ENCODE measurements at places on chromosomes 4 and X. TPM values are rescaled to one million over a fixed set of nuclear protein-coding genes. Genes with fewer than 3 reads are reported as not detected.
A peak's percentile ranks its signal among the peaks of the same experiment; 100 is the strongest.

DNA sequence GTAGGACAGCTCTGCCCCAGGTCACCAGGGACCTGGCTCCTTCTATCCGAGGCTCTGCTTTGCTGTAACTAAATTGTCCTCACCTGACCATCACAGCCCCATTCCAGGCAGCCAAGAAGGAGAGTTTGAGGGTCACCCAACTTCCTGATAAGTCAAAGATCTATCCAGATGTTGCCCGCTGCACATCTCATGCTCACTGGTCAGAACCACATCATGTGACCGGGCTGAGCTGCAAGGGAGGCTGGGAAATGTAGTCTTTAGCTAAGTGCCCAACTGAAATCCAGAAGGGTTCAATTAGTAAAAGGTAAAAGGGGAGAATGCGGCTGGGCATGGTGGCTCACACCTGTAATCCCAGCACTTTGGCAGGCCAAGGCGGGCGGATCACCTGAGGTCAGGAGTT lies 18.4 kb downstream of the HMX1 start:
- H3K4me1 ChIP-seq = no peaks in the 10 kb centered on the region
- DNase-seq = no peak
- H3K4me3 ChIP-seq = no peak overlapping the region
- H3K27ac ChIP-seq = no peak overlapping the region
- H3K27me3 ChIP-seq = peaks cover 3% of the 10 kb centered on the region
- no peaks in the 10 kb centered on the region for H3K36me3 ChIP-seq

DNA sequence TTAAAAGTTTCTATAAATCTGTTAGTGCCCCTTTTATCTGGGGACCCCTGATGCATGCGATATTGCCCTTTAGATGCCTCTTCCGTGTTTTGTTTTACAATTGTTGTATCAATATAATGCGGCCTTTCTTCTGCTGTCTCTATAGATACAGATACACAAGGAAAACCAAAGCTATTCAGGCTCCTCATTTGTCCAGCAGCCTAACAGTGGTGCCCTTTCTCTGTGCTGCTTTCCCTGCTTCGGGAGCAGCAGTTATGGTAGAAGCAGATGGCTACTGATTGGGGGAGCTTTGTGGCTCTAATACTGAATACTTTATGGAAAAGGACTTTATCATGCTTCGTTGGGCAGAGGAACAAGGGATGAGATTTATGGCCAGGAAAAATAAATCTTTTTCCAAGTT lies 10.6 kb upstream of the PRDM8 start:
- no peak for DNase-seq
- peaks cover 4% of the 10 kb centered on the region for H3K4me1 ChIP-seq
- H3K27ac ChIP-seq = no peak overlapping the region
- no peak overlapping the region for H3K4me3 ChIP-seq

GRCh38 chr4:11894221-11894620 lies 465.5 kb upstream of the HS3ST1 start:
- DNase-seq = no peak
- H3K27me3 ChIP-seq = no peaks in the 10 kb centered on the region
- H3K27ac ChIP-seq = no peak overlapping the region

GRCh38 chr4:107216379-107216778 lies 180.3 kb upstream of the DKK2 start:
- DNase-seq = no peak
- H3K27me3 ChIP-seq = no peaks in the 10 kb centered on the region
- no peaks in the 10 kb centered on the region for H3K4me1 ChIP-seq
- H3K4me3 ChIP-seq = no peak overlapping the region
- no peaks in the 10 kb centered on the region for H3K36me3 ChIP-seq
- no peak overlapping the region for H3K27ac ChIP-seq

DNA sequence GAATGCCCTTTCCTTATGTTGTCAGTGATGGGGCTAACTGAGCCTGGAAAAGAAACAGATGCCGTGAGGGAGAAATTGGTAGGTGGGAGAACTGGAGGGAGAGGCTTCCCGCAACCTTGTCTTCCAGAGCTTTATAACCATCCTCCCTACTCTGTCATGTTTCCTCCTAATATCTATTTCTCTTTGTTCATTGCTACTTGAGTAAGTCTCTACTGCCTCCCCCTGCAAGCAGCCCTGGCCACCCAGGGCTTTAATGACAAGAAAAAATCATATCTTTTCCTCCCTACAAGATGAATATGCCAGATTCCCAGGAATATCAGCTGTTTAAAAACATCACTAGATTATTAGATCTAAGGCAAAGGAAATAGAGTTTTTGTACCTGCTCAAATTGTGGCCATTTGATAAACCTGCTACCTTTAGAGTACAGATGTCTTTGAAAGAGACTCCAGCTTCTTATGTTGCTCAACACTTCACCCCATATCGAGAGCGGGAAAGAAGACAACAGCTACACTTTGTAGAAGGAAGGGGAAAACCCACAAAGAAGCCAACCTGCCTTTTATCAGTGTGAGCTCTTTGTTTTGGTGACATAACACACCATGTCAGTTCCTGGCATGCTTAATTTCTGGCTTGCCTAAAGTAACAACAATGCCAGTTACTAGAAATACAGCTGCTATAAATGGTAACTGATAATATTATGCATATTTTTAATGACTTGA lies 186.6 kb upstream of the LEF1 start:
- no peaks in the 10 kb centered on the region for H3K27me3 ChIP-seq
- no peaks in the 10 kb centered on the region for H3K4me1 ChIP-seq
- H3K4me3 ChIP-seq = no peak overlapping the region
- DNase-seq = no peak

GRCh38 chrX:150329282-150329681 lies 33.8 kb upstream of the MAMLD1 start:
- no peak for DNase-seq
- no peaks in the 10 kb centered on the region for H3K4me1 ChIP-seq
- H3K4me3 ChIP-seq = no peak overlapping the region
- no peaks in the 10 kb centered on the region for H3K36me3 ChIP-seq
- no peaks in the 10 kb centered on the region for H3K27me3 ChIP-seq

GRCh38 chr4:152325831-152326230 lies 210.1 kb downstream of the FBXW7 start:
- no peak for DNase-seq
- H3K4me3 ChIP-seq = no peak overlapping the region
- H3K4me1 ChIP-seq = no peaks in the 10 kb centered on the region

- no peak overlapping the region for H3K4me3 ChIP-seq
- H3K36me3 ChIP-seq = no peaks in the 10 kb centered on the region
- no peaks in the 10 kb centered on the region for H3K4me1 ChIP-seq
- H3K27me3 ChIP-seq = no peaks in the 10 kb centered on the region
- no peak overlapping the region for H3K27ac ChIP-seq
Observed at GRCh38 chrX:2520539-2520938, 19.8 kb upstream of the DHRSX start.

DNA sequence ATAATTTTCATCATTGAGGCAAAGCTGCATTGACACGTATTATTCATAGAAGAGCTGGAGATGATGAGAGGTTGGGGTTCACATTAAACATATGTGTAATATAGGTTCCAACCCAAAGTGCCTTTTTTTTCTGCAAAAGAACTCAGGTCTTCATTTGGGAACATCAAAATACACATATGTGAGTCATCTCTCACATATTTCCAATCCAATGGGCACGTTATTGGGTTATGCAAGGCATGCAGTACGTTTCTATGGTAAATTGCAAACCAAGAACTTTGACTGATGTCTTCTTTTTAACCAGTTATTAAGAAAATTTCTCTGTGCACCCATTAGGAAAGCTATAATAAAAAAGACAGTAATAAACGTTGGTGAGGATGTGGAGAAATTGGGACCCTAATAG lies 150.3 kb upstream of the FAM9B start:
- H3K27ac ChIP-seq = no peak overlapping the region
- no peaks in the 10 kb centered on the region for H3K4me1 ChIP-seq
- DNase-seq = no peak
- H3K27me3 ChIP-seq = peaks cover 23% of the 10 kb centered on the region
- H3K36me3 ChIP-seq = no peaks in the 10 kb centered on the region

GRCh38 chrX:155767876-155768769 lies 113.0 kb upstream of the VAMP7 start:
- H3K27me3 ChIP-seq = no peaks in the 10 kb centered on the region
- H3K36me3 ChIP-seq = no peaks in the 10 kb centered on the region
- H3K4me1 ChIP-seq = no peaks in the 10 kb centered on the region
- no peak for DNase-seq
- H3K4me3 ChIP-seq = peak overlapping the region; percentile 47

GRCh38 chrX:110414679-110415439 lies 56.2 kb downstream of the RTL9 start:
- no peaks in the 10 kb centered on the region for H3K4me1 ChIP-seq
- no peak overlapping the region for H3K4me3 ChIP-seq
- peaks cover 88% of the 10 kb centered on the region for H3K27me3 ChIP-seq
- no peaks in the 10 kb centered on the region for H3K36me3 ChIP-seq

DNA sequence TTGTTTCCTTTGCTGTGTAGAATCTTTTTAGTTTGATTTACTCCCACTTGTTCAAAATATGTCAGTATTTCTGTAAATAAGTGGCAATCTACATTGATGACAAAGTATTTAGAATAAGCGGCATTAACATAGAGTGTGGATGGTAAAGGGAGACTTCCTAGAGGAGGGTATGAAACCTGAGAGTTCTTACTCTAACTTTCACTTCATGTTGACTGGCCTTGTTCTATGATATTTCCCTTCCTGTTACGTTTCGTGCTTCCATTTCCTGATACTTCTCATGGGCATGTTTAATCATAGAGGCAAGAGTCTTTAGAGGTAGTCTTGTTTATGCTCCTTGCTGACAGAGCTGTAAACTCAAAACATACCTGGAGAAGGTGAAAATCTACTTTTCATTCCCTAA lies 408.9 kb downstream of the GLUD2 start:
- no peak overlapping the region for H3K4me3 ChIP-seq
- H3K27ac ChIP-seq = no peak overlapping the region

LEF1 gene
- total RNA-seq = 7.6 TPM

MTHFD2L gene
- 48.1 TPM for total RNA-seq

FAM47A gene
- 0.15 TPM for total RNA-seq
